ENCODE measurements at places on chromosomes 2 and 18.

- DNase-seq: no peak
Observed at GRCh38 chr2:238016526-238016925, 44.3 kb upstream of the SCLY start.

DNA sequence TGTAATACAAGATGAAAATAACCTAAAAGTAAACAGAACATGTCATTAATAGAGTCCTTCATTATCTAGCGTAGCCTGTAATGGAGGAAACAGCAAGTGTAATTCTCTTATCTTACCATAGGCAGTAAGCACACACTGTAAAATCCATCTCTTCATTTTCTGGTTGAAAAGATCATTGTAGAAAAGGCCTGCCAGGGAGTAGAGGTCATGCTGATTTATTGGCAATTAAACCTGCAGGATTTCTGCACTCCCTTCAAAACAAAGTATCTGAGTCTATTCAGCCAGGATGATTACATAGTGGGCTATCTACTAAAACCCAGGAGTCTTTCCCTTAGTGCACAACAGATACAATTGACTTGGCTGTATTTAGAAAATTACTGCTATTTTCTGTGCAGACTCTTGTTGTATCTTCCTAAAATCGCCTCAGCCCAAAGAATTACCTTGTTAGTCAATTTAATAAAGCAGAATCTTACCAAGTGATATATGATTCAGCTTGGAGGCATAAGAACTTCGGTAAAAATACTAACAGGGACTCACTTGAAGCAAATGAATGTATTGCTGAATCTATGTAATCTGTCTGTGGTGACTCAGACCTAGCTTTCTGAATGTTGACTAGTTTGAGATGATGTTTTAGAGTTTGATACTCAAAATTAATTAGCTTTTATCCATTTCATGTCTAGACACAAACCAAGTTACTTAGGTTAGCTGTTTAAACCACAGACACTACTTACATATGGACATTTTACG, 250.4 kb upstream of the STON1 start:
- DNase-seq: no peak

DNA sequence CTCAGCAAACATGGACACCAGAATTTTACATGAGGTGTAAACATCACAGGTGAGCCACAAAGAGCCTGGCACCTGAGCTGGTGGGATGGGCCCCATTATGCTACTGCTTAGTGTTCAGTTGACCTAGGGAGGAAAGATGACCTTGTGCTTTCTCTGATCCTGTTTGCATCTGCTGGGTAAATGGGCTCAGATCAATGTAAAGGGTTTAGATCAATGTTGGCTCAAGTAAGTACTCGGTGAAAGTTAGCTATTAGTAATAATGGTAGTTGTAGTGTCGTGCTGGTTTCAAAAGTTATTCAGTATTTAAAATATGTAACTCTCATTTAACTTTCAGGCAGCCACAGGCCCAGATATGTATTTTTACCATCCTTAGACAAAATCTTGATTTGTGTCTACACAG, 19.8 kb downstream of the ABHD3 start:
- no peak for DNase-seq

GRCh38 chr2:1697601-1698000, 46.7 kb downstream of the PXDN start:
- no peak for DNase-seq

- no peak for DNase-seq
Observed at GRCh38 chr2:85221067-85221691, 88.0 kb downstream of the TCF7L1 start.

DNA sequence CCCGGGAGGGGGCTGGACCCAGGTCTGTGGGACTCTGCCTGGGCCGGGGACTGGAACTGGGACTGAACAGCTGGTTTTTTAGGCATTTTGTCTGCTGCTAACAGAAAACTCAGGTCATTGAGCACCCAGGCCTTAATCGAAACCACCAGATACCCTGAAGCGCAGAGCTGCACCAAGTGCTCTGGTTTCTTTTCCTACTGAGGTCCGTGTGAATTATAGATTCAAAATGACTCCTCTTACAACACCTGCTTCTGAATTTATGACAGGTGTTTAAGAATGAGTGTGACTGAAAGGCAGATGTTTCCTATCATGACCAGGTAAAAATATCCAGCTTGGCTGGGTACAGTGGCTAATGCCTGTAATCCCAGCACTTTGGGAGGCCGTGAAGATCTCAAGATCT, 47.8 kb downstream of the TRAPPC12 start:
- DNase-seq: no peak

GRCh38 chr2:160006475-160006874, 55.9 kb downstream of the PLA2R1 start:
- DNase-seq: no peak

GRCh38 chr2:83587309-83587708, 871.8 kb downstream of the SUCLG1 start:
- DNase-seq: no peak

GRCh38 chr2:100247256-100248043, 74.9 kb downstream of the LONRF2 start:
- no peak for DNase-seq

DNA sequence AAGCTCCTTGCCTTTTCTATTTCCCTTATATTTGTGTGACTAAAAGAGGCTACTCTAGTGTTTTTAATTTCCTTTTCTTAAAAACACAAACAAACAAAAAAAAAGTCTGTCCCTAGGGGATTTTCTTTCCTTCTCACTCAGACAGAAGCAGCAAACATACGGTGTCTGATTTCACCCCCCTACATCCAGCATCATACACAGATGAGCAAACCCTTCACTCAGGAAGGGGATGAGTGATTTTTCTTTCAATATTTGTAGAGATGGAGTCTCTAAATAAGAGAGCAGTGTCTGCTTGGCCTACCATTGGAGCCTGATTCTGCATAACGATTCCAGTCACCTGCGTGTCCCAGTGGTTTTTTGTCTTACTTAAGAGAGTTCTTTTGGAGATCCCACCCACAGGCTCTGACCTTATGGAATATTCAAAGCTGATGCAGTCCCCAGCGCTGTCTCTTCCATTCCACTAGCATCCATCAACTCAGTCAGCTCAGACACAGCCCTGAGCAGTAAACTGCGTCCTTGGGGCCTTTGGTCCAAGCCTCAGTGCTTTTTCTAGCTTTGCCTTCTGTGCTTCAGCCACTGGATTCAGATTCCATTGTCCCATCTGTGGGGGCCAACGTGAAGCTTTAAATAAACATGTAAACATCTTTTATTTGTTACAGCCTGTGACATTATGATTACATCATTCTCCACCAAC, 52.6 kb upstream of the TPO start:
- DNase-seq: no peak

All from sciatic nerve (tissue), 2 donors.